AG04449 (cell line): ENCODE measurements at places on chromosomes 11 and 22.

DNA sequence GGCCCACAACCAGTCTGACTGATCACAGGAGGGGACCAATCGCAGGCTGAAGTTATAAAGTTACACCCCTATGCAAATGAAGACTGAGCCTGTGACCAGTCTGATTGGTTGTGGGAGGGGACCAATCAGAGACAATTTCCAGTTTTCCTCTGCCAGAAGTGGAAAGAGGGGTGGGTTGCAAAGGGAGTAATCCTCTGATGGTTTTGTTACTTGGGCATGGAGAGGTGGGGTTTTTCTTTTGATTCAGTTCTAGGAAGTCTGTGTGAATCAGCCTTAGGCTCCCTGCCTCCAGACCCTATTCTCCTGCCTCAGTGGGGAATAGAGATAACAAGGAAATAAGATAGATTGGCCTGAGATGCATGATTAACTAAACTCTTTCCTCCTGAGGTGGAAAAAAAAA is 9.9 kb downstream of the OR6M1 start:
- DNase-seq, result no peak

GRCh38 chr11:72336163-72336562 is 92.2 kb upstream of the PHOX2A start:
- DNase-seq, result no peak

DNA sequence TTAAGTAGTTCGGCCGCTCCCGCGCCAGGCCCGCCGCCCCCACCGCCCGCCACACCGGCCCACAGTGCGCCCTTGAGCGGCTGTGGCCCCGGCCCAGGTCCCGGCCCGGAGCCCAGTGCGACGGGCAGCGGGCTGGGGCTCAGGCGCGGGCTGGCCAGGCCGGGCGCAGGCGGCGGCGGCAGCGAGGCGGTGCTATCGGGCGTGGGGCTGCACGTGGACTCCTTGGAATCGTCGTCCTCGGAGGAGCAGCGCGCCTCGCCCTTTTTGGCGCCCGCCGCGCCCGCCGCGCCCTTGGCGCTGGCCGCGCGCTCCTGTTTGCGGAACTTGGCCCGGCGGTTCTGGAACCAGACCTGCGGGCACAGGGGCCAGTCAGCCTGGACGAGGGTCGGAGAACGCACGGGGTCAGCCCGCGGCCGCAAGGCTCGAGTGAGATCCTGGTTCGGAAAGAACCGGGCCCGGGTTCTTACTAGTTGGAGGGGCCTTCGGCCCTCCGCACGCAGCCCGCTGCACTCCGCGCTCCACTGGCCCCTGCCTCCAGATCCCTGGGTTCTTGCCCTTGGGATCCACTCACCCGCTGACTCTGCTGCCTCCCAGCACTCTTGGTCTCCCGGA is 4.0 kb downstream of the PHOX2A start:
- DNase-seq, result no peak

- DNase-seq, result no peak
Measured at GRCh38 chr22:47631571-47632102, 869.2 kb downstream of the TBC1D22A start.

- no peak for DNase-seq
Measured at GRCh38 chr11:120682332-120682649, 170.7 kb downstream of the GRIK4 start.

DNA sequence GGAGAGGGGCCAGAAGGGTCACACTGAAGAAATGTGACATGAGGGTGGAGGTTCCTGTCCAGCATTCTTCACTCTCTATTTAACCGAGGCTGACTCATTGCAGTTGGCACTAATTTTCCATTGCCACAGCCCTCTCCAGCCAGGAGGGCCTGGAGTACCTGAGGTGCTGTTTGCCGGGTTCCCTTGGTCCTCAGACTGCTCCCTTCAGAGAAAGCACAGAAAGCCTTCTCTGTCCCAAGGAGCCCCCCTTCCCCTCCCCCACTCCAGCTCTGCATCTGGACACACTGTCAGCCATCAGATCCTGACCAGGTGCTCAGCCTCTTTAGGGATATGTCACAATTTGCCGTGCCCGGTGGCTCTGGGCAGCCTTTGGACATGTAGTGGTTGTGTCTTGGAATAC is 3.2 kb upstream of the C11orf91 start:
- DNase-seq, result no peak

GRCh38 chr11:43830928-43831440 is 49.6 kb upstream of the ALKBH3 start:
- peak; percentile 99 for DNase-seq

- DNase-seq, result no peak
Measured at GRCh38 chr11:100578831-100579311, 108.2 kb upstream of the ARHGAP42 start.

DNA sequence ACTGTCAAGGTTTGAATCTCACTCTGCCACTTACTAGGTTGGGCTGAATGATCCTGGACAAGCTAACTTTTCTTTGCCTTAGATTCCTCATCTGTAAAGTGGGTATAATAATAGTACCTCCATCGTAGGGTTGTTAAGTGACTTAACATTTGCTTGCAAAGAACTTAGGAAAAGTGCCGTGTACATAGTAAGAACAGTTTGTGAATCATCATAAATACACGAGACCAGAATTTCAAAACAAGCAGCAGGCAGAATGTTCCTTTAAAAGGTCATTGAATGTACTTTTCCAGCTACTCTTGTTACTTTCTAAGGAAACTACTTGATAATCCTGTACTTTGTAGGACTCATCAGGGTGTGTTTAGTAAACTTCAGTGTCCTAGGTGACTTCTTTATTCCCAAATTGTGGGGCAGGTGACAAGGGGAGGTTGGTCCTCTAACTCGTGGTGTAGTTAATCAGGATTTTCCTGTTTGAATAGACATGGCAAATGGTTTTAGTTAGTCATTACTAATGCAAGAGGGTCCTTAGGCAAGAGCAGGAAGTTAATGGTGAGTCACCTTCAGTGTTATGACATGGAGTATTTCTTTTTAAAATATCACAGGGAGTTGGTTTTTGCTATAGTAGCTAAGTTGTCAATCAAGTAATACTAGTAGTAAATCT is 67.9 kb downstream of the YAP1 start:
- DNase-seq, result peak; percentile 73

- DNase-seq, result peak; percentile 9
Measured at GRCh38 chr11:7060868-7061267, 27.9 kb upstream of the RBMXL2 start.

- DNase-seq, result no peak
Measured at GRCh38 chr22:33427461-33427860, 369.3 kb upstream of the SYN3 start.

- DNase-seq, result no peak
Measured at GRCh38 chr11:503179-503981, 3.7 kb downstream of the RNH1 start.

DNA sequence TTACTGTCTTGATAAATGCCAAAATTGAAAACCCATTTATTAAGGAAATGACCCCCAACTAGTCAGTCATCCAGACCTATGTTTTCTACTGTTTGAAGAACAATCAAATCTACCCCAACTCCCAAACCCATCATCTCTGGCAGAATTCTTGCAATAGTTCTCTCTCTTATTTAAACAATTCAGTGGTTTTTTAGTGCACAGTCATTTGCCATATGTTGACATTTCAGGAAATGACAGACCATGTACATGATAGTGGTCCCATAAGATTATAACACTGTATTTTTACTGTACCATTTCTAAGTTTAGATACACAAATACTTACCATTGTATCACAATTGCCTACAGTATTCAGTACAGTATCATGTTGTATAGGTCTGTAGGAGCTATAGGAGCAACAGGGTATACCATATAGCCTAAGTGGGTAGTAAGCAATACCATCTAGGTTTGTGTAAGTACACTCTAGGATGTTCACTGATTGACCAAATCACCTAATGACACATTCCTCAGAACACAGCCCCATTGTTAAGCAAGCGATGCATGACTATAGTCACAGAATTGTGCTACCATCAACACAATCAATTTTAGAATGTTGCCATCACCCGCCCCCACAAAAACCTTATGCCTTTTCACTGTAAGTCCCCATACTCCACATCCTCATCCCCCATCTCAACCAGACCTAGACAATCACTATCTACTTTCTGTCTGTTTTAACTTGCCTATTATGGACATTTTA is 41.8 kb downstream of the MMP20 start:
- no peak for DNase-seq

DNA sequence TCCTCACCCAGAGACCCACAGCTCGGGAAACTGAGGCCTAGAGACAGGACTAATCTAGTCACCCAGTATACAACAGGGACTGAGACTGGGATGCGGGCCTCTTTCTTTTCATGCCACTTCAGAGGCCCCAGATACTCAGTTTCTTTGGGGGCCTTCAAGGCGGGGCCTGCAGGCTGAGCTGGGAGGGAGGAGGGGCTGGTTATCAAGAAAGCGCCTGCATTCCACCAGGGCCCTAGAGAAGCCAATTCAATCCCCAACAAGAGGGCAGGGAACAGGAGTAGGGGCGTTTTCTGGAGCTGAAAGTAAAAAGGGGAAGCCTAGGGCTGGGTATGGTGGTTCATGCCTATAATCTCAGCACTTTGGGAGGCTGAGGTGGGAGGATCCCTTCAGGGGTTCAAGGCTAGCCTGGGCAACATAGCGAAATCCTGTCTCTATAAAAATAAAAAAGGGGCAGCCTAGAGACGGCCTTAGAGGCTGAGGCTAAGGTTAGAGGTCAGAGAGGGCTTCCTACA is 1.6 kb downstream of the ATG2A start:
- DNase-seq, result no peak

GRCh38 chr11:133122256-133122655 is 410.0 kb downstream of the OPCML start:
- no peak for DNase-seq

DNA sequence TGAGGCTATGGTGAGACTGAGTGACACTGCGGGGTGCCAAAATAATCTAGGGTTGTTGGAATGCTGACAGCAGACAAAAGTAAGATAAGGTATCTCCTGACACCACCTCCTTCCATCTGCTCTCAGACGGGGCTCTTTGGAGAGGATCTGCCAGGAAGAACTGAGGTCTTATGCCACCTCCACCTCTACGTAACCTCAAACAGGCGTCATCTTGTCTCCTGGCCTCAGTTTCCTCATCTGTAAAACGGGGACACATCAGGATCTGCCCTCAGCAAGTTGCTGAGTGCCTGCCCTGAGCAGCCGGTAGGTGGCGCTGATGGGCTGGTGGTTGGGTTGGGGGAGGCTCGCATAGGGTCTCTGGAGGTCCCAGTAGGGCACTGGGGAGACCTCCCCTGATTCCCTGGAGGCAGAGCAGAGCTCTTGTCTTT is 1.7 kb upstream of the MYEOV start:
- no peak for DNase-seq

DNA sequence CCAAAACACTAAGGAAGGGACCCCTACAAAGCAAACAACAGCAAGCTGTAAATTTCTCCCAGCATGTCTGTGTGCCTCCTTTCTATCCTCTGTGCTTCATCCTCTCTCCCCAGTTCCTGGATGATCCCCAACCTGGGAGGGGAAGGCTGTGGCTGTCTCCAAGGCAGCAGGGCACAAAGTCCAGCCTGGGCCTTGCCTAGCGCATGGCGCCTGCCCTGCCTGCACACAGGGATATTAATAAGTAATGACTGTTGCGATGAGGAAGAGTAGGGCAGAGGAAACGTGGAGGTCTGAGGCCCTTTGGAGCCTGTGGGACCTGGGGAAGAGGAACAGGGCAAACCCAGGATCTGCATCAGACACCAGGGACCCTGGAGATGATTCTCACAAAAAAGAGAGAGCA is 2.0 kb downstream of the USH1C start:
- no peak for DNase-seq

GRCh38 chr22:20607157-20607907 is 99.9 kb downstream of the MED15 start:
- DNase-seq, result no peak

DNA sequence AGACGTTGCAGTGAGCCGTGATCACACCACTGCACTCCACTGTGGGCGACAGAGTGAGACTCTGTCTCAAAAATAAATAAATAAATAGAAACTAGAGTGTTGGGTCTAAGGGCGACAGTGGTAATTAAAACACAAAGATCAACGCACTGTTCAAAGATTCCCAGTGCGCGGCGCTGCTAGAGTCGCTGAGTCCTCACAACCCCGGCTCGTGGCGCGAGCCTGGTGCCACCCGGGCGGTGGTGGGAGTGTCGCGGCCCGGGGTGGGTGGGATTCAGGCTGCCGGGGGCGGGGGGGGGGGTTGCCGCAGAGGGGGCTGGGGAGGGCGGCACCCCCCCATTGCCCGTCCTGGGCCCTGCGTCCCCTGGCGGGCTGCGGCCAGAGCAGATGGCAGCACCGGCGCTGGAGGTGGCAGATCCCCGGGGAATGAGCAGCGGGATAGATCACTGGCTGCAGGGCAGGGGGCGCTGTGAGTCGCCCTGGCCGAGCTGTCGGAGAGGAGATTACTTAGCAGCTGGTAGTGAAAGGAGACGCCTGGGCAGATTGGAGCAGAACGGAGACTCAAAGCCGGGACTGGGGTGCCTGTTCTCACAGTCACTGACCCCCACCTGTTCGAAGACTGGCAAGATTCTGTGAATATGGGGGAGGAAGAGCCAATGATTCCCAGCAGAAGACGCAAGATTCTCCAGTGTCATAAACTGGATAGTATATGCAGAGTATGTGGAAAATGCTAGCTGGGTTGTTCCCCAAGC is 30.2 kb upstream of the APOBEC3A start:
- DNase-seq, result no peak

- DNase-seq, result no peak
Measured at GRCh38 chr11:31805629-31806185, 5.4 kb downstream of the PAX6 start.

DNA sequence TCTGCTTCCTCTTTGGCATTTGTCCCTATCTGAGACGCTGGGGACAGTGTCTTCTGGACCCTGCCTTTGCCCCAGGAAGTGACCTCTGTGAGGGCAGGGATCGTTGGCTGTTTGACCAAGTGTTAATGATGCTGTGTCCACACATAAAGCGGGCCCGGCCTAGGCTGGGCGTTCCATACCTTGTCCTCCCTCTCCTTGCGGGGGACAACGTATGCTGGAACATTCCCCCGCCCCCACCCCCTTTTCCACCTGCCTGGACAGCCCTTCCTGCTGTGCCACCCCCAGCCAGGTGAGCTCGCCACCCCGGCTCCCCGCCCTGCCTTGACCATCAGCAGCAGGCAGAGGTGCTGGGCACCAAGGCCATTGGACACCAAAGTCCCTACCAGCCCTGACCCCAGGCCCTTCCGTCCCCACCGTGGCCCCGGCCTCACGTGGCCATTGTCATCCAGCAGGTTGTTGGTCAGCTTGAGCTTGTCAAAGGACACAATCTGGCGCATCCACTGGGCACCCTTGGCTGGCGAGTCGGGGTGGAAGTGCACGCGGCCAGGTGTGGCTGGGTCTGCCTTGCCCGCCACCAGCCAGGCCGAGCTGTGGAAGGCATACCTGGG is 4.1 kb upstream of the NUDT8 start:
- no peak for DNase-seq

- no peak for DNase-seq
Measured at GRCh38 chr22:17744430-17744829, 29.8 kb downstream of the BID start.

GRCh38 chr22:27060190-27060589 is 402.8 kb downstream of the MIAT start:
- no peak for DNase-seq
